ENCODE measurements at places on chromosomes 1 and 21.

DNA sequence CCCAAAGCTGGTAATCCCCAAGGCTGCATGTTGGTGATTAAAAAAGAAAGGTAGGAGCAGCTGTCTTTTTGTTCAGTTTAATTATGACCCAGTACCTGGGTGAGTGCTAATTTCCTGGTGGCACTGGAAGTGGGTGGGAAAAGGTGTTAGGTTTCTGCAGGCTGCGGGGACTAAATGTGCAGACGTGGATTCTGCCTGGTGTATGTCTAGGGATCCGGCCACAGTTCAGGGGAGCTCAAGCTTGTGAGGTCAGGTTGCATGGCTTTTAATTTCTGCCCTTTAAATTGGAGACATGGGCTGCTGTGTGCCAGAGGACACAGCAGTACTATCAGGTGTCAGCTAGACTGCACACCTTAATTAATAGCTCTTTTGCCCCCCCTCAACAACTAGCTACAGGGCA lies 20.3 kb upstream of the TBX19 start:
- no peak for DNase-seq

- DNase-seq, result no peak
Measured at GRCh38 chr1:116492358-116492811, 78.4 kb downstream of the CD58 start.

DNA sequence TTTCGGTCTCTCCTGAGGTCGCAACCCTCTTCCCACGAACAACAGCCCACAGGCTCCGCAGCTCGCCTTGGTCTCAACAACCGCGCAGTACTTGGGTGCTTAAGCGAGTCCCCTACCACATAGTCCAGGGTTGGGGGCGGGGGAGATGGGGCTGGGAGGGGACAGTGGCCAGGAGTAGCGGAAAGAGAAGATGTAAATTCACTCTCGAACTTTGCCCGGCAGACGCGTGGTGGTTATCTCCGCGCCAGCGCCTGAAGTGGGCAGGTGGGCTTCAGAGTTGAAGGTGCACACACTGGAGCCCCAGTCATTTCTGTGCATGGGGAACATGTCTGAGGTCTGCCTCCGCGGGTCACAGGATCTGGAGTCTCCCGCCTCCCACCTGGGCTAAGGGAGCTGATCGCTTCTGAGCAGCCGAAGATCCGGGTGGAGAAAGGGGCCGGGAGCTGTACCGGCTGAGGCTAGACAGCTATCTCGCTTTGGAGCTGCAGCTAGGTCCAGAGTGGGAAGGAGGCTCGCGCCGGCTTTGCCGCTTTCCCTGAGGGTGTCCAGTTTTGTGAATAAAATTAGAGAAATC lies 4.3 kb upstream of the FOXD2 start:
- no peak for DNase-seq

DNA sequence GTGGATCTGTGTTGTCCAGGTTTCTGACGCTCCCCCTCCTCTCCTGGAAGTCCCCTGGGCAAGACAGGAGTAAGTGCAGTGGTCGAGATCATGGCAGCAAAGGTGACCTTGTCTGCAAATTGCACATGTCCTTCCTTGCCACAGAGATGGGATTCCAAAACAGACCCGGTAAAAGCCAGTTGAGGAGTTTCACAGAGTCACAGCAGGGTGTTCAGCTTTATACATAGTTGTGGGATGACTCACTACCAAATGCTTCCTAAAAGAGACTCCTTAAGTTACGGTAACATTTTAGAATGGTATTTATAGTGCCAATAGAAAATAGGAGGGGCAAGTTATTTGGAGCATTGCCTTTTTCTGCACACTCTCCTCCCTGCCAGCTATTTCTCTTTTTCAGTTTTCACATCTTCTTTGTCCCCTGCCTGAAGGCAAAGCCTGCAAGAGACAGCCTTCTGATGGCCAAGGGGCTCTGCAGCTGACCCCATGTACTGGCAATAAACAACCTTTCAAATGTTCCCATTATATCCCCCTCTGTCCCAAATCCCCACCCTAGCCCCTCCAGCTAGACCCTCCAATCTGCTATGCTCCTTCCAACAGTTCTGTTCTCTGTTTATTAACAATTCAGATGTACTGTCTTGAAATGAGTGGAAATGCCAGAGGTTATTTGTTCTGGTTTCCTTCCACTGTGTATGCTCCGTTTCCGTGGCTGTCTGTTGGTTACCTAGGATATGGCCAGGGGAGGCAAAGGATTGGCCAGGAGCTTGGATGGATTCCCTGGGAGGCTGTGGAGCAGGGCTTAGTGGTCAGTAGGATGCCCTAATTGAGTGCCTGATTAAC lies 115.0 kb downstream of the TGFB2 start:
- no peak for DNase-seq

- no peak for DNase-seq
Measured at GRCh38 chr1:33473900-33474299, 1.5 kb downstream of the ZSCAN20 start.

- no peak for DNase-seq
Measured at GRCh38 chr1:207581496-207582153, 63.3 kb upstream of the CR1L start.

GRCh38 chr1:113683384-113684152 lies 75.7 kb downstream of the PHTF1 start:
- no peak for DNase-seq

DNA sequence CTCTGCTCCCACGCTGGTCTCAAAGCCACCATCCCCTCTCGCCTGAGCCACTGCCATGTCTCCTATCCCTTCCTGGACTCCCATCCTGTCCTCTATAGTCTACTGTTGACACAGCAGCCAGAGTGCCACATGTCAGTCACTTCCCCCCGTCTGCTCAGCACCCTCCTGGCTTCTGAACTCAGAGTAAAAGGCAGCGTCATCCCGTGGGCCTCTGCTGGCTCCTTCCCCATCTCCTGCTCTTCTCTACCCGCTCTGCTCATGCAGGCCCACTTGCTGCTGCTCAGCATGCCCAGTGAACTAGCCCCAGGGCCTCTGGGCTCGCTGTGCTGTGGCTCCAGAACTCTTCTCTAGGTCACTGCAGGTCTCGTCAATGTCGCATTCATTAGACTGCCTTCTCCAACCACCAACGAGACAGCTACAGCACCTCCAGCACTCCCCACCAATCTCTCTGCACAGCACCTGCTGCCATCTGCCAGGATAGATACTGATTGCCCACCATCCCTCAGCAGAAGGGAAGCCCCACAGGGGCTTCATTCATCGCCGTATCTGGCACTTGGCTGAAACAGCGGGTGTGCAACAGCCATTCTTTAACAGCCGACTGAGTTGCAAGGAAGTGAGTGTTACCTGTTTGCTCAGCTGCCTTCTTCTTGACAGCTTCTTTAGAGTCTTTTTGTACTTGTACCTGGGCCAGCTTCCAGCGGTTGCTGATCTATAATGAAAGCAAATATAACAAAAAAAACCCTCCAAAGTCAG lies 11.8 kb upstream of the SRM start:
- no peak for DNase-seq

- no peak for DNase-seq
Measured at GRCh38 chr1:57485643-57486042, 61.8 kb upstream of the DAB1 start.
